Chondrocyte (in vitro differentiated cells): ENCODE measurements at places on chromosomes 4 and X. TPM values are rescaled to one million over a fixed set of nuclear protein-coding genes. Genes with fewer than 3 reads are reported as not detected.

Gene TRIM60
- not detected in 3 replicates for total RNA-seq

Gene CTAG2
- total RNA-seq: not detected in 3 replicates

Gene MTMR8
- total RNA-seq: 1.3 to 2.6 TPM (median 1.5 TPM) in 3 replicates

Gene LNX1
- 1.1 to 2.3 TPM (median 1.8 TPM) in 3 replicates for total RNA-seq

Gene MAOB
- 0.36 to 3.2 TPM (median 2.9 TPM) in 3 replicates for total RNA-seq

Gene CT45A6
- total RNA-seq: not detected in 3 replicates

Gene RNF128
- total RNA-seq: not detected in 3 replicates

Gene NKRF
- 7.8 to 8.3 TPM (median 8.0 TPM) in 3 replicates for total RNA-seq

Gene NAP1L2
- total RNA-seq: 0.56 to 0.87 TPM (median 0.70 TPM) in 3 replicates

Gene CLNK
- total RNA-seq: not detected in 3 replicates

Gene GYG2
- 11.7 to 14.1 TPM (median 12.1 TPM) in 3 replicates for total RNA-seq

Gene ZNF711
- total RNA-seq: 6.7 to 7.2 TPM (median 6.7 TPM) in 3 replicates

Gene ABCD1
- total RNA-seq: 19.0 to 25.4 TPM (median 20.3 TPM) in 3 replicates

Gene IQCM
- total RNA-seq: not detected in 3 replicates
